GM23248 (cell line): ENCODE measurements at places on chromosomes 4 and X. TPM values are rescaled to one million over a fixed set of nuclear protein-coding genes. Genes with fewer than 3 reads are reported as not detected.
A peak's percentile ranks its signal among the peaks of the same experiment; 100 is the strongest.

GRCh38 chr4:154315741-154316140, 175.9 kb downstream of the DCHS2 start:
- DNase-seq, result no peak
- H3K4me3 ChIP-seq, result no peak overlapping the region
- 0 out of 2 replicates have a peak, but pooled peaks cover 3% of the 10 kb centered on the region for H3K4me1 ChIP-seq
- H3K27me3 ChIP-seq, result no peaks in the 10 kb centered on the region
- H3K36me3 ChIP-seq, result no peaks in the 10 kb centered on the region

- H3K4me3 ChIP-seq, result no peak overlapping the region
- peaks cover 17% of the 10 kb centered on the region for H3K4me1 ChIP-seq
- no peak for DNase-seq
These were observed 79.9 kb downstream of the SLC7A11 start for GRCh38 chr4:138162259-138162658.

Gene CXorf49
- not detected in 2 replicates for total RNA-seq

GRCh38 chrX:7318661-7319060, 170.7 kb upstream of the PUDP start:
- no peak overlapping the region for H3K27ac ChIP-seq
- no peak for DNase-seq
- H3K36me3 ChIP-seq, result no peaks in the 10 kb centered on the region
- no peak overlapping the region for H3K4me3 ChIP-seq
- H3K27me3 ChIP-seq, result no peaks in the 10 kb centered on the region

Gene XAGE1A
- total RNA-seq, result not detected in 2 replicates

GRCh38 chr4:2416564-2417225, 1.8 kb downstream of the ZFYVE28 start:
- DNase-seq, result peak; percentile 59
- peaks cover 19% of the 10 kb centered on the region for H3K4me1 ChIP-seq
- H3K27me3 ChIP-seq, result peaks cover 23% of the 10 kb centered on the region
- H3K27ac ChIP-seq, result no peak overlapping the region
- no peaks in the 10 kb centered on the region for H3K36me3 ChIP-seq

- no peak overlapping the region for H3K4me3 ChIP-seq
- H3K4me1 ChIP-seq, result peaks cover 15% of the 10 kb centered on the region
- peak overlapping the region; percentile 66 for H3K27ac ChIP-seq
- DNase-seq, result peak; percentile 65
- H3K27me3 ChIP-seq, result no peaks in the 10 kb centered on the region
These were observed 164.6 kb upstream of the BCOR start for GRCh38 chrX:40262157-40263013.

GRCh38 chr4:53556651-53557050, 34.6 kb downstream of the LNX1 start:
- peaks cover 50% of the 10 kb centered on the region for H3K4me1 ChIP-seq
- H3K27ac ChIP-seq, result no peak overlapping the region
- no peaks in the 10 kb centered on the region for H3K27me3 ChIP-seq
- DNase-seq, result no peak
- no peaks in the 10 kb centered on the region for H3K36me3 ChIP-seq
- peak overlapping the region; percentile 62 for H3K4me3 ChIP-seq

DNA sequence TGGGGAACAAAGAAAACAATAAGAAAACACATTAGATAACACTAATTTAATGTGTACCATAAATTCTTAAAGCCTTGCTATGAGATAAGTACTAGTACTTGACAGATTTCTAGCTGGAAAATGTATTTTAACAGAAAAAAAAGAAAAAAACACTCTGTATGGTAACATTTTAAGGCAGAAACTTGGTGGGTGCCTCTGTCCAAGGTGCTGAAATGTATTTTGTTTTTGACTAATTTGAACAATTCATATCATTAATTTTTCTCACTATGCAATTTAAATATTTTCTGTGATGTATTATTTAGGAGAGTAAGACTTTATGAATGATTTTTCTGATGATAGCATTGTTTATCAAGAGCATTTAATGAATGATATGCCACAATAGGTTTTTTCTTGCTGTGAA, 107.5 kb downstream of the GABRG1 start:
- DNase-seq, result no peak
- H3K27me3 ChIP-seq, result no peaks in the 10 kb centered on the region
- H3K36me3 ChIP-seq, result no peaks in the 10 kb centered on the region
- no peak overlapping the region for H3K27ac ChIP-seq

Gene CCSER1
- total RNA-seq, result not detected in 2 replicates

- H3K4me1 ChIP-seq, result 0 out of 2 replicates have a peak, but pooled peaks cover 2% of the 10 kb centered on the region
- H3K27me3 ChIP-seq, result no peaks in the 10 kb centered on the region
- no peak overlapping the region for H3K27ac ChIP-seq
These were observed 71.1 kb downstream of the CRMP1 start for GRCh38 chr4:5821665-5822358.

Gene SSX2B
- not detected in 2 replicates for total RNA-seq

Gene SPANXC
- not detected in 2 replicates for total RNA-seq

Gene GPR143
- not detected in 2 replicates for total RNA-seq

Gene AKAP4
- not detected in 2 replicates for total RNA-seq

Gene GLRA3
- not detected in 2 replicates for total RNA-seq

- no peaks in the 10 kb centered on the region for H3K4me1 ChIP-seq
- H3K27ac ChIP-seq, result no peak overlapping the region
- no peaks in the 10 kb centered on the region for H3K36me3 ChIP-seq
These were observed 182.5 kb upstream of the ARX start for GRCh38 chrX:25198253-25198652.
